ENCODE measurements at places on chromosomes 7 and 10.

DNA sequence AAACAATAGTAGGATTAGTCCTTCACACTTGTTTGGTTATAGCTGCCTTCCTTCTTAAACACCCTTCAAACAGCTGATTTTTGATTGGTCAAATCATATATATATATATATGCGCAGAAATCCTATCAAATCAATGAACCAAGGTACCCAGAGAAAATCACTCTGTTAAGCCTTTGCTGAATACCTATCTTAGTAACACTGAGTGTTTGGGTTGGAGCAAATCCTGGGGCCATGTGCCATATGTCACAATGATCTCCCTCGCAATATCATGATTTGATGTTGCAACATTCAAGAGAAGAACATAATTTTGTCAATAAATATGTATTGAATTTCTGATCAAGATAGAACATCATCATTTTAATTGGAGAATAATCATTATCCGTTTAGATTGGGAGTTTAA, 795.6 kb downstream of the REEP3 start:
- no peak for DNase-seq

DNA sequence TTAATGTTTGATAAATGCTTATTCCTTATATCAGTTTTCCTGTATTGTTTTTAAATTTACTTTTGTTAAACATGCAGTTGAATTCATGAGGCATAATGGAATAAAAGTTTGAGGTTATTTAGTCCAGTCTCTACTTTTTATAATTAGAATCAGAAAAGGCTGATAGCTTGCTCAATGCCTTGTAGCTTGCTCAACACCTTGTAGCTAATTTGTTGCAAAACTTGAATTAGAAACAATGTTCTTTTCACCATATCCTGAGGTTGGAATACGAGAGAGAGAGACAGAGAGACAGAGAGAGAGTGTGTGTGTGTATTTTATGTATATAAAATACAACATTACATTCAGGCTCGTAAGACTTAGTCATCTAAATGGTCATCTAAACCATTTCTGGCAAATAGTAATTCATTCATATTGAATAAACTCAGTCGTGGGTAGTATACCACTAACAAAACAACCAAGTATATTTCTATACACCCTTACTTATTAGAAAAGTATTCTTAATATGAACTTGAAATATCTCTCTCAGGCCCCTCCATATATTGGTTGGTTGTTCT, 243.5 kb downstream of the ADK start:
- DNase-seq, result no peak

DNA sequence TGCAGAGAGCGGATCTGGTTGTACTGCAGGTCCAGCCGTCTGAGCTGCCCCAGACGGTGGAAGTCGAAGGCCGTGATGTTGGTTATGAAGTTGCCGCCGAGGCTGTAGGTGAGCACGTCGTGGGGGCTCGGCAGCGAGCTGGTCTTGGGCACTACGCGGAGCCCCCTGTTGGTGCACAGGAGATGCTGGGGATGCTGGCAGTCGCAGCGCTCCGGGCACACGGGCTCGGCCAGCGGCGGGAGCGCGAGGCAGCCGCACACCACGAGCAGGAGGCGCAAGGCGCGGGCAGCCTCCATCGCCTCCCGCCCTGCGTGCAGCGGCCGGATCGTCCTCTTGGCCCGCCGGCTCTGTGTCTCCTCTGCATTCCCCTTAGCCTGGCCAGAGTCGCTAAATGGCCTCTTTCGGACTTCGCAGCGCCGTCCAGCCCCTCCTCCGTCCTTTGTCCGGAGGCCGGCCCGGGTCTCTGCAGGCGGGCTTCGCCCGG, 337 bp downstream of the TRIL start:
- DNase-seq, result no peak

DNA sequence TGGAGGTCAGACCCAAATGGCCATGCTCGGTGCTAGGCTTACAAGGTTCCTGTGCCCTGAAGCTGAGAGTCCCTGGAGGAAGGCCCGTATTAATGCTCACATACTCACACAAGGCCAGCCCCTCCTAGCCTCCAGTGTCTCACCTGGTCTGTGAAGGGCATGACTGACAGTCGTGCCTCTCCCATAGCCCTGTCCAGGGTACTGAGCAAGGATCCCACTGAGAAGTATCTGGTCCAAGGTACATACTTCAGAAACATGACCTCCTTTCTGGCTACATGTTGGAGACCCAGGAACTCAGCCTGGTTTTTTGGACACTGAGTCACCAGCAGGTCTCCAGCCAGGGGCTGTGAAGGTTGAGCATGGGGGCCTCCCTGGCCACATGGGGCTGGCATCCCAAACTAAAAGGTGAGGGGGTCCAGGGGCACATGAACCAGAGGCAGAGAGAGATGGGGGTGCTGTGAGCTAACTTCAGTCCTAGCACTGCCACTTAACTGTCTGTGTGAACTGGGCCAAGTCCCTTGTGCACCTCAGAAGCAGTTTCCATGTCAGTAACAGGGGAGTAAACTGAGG, 17.6 kb upstream of the RASGEF1A start:
- peak; percentile 44 for DNase-seq

GRCh38 chr7:65839846-65840245, 33.0 kb upstream of the VKORC1L1 start:
- DNase-seq, result no peak

DNA sequence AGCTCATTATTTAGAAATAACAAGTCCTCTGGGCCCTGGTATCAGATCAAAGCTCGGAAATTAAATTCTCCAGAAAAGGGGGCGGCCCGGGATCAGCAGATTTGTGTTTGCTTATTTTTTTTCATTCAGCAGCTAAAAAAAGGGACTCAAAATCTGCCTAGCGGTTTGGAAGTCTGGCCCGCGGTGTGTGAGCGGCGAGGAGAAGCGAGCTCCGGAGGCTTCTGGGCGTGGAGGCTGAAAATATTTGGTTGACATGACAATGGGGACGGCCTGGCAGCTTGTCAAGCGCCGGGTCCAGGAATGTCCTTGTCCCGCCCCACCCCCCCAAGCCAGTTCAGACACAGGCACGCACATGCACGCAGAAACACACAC, 43.4 kb downstream of the FOXL3 start:
- DNase-seq, result no peak

DNA sequence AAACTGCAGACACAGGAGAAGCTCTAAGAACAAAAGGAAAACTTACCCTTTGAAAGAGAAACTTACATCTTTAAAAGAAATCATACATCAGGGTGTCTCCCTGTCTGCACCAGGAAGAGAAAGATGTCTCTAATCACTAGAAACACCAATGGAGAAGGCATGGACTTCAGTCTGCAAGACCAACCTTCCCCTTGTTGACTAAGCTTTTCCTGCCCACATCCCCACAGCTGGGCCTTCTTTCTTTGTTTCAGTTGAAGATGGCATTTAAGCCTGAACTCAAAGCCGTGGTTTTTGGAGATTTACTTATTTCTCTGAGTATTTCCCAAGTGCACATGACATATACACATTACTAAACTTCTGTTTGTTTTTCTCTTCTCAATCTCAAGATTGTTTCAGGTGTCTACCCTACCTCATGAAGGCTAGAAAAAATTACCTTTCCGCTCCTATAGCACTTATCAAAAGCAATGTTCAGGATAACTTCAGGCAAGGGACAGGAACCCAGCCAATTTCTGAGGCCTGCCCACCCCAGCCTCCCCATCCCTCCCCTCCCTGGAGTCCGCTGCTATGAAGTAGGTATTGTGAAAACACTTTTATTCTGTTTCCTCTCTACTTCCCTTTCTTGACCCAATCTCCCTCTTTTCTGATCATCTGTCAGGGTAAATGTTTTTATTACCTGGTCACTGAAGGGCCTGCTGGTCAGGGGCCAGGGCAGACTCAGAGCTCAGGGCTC, 2.8 kb upstream of the SLC29A3 start:
- peak; percentile 61 for DNase-seq

DNA sequence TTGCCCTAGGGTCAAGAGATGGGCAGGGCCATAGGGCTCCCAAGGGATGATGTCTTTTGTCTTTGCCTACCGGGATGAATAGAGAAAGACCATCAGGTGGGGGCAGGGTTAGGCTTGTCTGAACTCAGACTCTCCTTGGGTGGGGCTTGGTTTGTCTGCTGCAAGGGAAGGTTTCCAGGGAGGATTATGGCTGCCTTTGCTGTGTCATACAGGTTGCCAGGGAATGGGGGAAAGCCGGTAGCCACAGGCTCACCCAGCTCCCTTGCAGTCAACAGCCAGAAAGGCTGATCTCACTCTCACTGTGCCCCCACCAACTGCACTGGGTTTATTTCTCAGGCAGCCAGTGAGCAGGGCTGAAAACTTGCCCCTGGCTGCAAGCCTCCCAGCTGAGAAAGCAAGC, 253.2 kb downstream of the POLR1F start:
- no peak for DNase-seq
